ENCODE measurements at places on chromosomes 3 and 15. TPM values are rescaled to one million over a fixed set of nuclear protein-coding genes. Genes with fewer than 3 reads are reported as not detected.

GRCh38 chr3:76908156-76908555, 131.7 kb upstream of the ROBO2 start:
- no peak overlapping the region for H3K4me3 ChIP-seq
- no peaks in the 10 kb centered on the region for H3K27me3 ChIP-seq
- no peaks in the 10 kb centered on the region for H3K4me1 ChIP-seq
- no peak for DNase-seq
- no peak overlapping the region for H3K27ac ChIP-seq

GRCh38 chr3:72720566-72720965, 127.7 kb downstream of the SHQ1 start:
- H3K4me1 ChIP-seq = no peaks in the 10 kb centered on the region
- H3K4me3 ChIP-seq = no peak overlapping the region
- no peaks in the 10 kb centered on the region for H3K27me3 ChIP-seq
- no peak overlapping the region for H3K27ac ChIP-seq
- no peaks in the 10 kb centered on the region for H3K36me3 ChIP-seq

DNA sequence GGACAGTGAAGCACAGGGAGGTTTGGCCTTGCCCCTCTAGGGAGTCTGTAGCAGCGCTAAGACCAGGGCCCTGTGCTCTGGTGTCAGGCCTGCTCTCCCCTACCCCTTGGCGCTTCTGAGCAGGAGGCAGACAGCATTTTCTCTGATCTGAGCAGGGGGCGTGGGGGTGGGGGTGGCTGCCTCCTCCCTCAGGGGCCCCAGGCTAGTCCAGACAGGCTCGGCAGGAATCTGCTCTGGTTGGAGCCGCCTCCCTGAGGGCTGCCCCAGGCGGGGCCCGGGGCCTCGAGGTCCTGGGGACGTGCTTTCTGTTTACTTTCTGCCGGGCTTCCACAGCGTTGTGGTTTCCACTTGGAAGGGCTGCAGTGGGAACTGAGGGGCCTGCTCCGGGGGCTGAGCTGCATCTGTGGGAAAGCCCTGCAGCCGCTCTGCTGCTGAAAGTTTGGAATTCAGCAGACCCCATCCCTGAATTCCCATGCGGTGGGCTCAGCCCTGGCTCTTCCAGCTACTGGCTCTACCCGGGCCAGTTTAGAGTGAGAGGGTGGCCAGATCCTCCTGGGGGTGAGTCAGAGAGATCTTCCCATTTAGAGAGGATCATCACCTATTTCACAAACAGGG, 105.4 kb downstream of the LINGO1 start:
- H3K36me3 ChIP-seq = no peaks in the 10 kb centered on the region
- H3K27me3 ChIP-seq = no peaks in the 10 kb centered on the region
- H3K4me1 ChIP-seq = peaks cover 40% of the 10 kb centered on the region
- peak; percentile 88 for DNase-seq

DNA sequence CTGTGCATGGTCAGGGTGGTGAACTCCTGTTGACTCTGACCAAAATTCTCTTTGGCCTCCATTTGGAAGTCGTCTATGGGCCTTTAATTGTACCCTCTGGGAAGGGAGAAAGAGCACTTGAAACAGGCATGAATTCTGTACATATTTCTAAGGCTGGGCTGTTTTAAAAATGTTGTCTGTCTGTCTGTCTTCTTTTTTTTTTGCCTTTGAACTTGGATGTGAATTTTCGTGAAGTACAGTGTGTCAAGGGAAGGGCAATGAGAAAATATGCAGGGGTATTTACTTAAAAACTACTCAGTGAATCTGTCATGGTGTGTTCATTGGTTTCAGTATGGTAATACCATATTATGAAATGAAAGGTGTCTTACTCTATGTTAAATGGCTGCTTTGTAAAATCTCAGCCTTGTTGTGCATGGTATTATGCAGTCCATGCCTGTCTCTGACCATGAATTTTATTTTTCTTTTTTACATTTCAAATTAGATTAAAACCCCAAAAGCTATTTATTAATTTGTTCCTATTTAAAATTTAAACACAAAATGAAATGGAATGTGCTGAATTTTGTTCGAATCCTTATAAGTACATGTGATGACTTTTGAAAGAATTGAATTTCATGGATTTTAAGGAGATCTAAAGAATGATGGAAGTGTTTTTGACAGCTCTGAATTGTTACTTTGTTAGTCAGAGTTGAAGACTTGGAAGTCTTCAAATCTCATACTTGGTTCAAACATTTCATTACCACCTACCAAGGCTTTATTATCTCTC, 51.1 kb downstream of the RARB start:
- peaks cover 17% of the 10 kb centered on the region for H3K4me1 ChIP-seq
- no peak overlapping the region for H3K4me3 ChIP-seq
- no peak overlapping the region for H3K27ac ChIP-seq

DNA sequence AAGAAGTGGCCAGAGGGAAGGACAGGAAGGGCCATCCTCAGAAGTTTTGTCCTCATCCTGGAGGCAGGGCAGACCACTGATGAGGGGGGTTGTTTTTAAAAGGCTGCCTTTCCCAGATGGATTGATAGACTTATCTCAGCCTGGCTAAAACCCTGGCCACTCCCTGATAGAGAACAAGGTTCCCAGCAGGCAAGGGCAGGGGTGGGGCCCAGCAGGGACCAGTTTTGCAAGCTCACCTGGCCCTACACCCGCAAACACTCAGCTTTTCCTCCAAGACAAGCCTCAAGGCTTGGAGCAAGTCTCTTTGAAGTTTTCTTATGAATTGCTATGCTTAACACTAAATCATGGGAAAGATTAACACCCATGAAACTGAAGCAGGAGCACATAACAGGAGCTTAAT, 9.1 kb downstream of the LIPC start:
- no peak overlapping the region for H3K4me3 ChIP-seq
- H3K36me3 ChIP-seq = no peaks in the 10 kb centered on the region

DNA sequence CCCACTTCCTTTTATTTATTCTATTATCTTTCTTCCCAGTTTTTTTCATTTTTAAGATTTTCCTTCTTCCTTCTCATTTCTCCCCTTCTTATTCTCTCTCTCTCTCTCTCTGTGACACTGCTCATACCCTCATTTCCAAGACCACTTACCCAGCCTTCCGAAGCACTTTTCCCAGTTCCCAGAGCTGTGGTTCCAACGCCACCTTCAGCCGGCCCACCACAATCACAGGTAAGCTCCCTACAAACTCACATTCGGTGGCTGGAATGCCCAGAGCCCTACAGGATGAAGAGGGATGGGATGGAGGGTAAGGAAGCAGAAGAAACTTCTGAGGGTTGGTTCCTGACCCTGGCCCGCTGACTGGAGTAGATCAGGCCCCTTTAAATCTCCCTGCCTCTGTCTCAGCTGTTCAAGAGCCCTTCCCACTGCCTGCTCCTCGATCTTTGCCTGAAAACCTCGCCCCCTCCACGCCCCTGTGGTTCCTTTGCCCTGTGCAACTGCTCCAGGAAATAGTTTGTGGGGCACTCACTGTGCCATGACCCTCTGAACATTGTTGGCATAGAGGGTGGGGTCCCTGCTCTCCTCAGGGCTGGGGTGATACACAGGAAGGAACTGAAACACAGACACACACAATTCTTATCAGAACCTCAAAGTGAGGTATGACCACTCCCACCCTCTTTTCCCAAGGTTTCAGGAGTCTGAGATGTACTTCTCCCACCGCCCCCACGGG, 4.8 kb downstream of the LPCAT4 start:
- no peak overlapping the region for H3K4me3 ChIP-seq
- H3K36me3 ChIP-seq = no peaks in the 10 kb centered on the region
- H3K4me1 ChIP-seq = peaks cover 6% of the 10 kb centered on the region
- no peak for DNase-seq
- no peak overlapping the region for H3K27ac ChIP-seq

GRCh38 chr3:177610686-177611633, 413.7 kb upstream of the TBL1XR1 start:
- no peaks in the 10 kb centered on the region for H3K27me3 ChIP-seq
- H3K4me1 ChIP-seq = peaks cover 48% of the 10 kb centered on the region
- H3K27ac ChIP-seq = peak overlapping the region; percentile 42
- peak; percentile 77 for DNase-seq

- H3K36me3 ChIP-seq = no peaks in the 10 kb centered on the region
- H3K4me3 ChIP-seq = no peak overlapping the region
- no peaks in the 10 kb centered on the region for H3K27me3 ChIP-seq
Observed at GRCh38 chr3:13301286-13301987, 118.7 kb downstream of the NUP210 start.

DNA sequence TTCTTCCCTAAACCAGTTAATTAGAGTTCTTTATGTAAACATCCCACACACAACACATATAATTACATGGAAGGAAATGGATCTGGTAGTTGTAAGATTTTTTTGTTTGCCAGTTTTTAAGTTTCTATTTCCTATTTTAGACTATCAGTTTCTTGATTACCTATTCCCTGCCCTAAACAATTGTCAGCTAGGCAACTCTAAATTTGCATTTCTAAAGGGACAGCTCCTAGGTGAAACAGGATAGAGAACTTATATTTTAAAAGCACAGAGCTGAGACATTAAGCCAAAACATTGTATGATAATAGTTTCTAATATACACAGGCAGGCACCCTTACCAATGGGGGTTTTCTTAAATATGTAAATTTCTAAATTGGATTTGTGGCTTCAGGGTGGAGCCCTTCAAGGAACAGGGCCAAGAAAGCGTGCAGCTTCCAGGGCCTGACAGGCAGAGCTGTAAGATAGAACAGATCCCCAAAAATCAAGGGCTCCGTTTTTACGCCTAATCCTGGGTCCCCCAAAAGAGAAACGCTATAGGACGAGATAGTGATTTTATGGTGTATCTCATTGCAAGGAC, 8.9 kb downstream of the LEKR1 start:
- no peaks in the 10 kb centered on the region for H3K36me3 ChIP-seq
- H3K27me3 ChIP-seq = no peaks in the 10 kb centered on the region
- DNase-seq = no peak

DNA sequence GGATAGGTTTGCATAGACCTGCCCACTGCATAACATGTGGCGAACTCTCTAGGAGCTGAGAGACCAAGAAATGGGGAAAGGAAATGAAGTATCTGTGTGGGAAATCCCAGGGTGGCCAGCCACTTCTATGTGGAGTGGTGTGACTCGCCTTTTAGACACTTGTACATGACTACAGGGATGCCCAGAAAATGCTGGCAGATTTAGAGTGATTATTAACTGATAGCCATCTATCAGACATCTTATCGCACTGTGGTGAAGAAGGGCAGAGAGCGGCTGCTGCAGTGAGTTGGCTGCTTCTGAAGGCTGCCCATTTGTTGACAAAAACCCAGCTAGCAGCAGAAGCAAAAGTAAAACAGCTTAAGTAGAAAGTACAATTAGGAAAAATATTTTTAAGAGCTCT, 18.1 kb upstream of the STAC start:
- no peak for DNase-seq
- no peak overlapping the region for H3K27ac ChIP-seq
- no peak overlapping the region for H3K4me3 ChIP-seq
- H3K36me3 ChIP-seq = no peaks in the 10 kb centered on the region
- H3K4me1 ChIP-seq = peaks cover 13% of the 10 kb centered on the region

- no peak overlapping the region for H3K4me3 ChIP-seq
- H3K4me1 ChIP-seq = no peaks in the 10 kb centered on the region
- H3K36me3 ChIP-seq = no peaks in the 10 kb centered on the region
- H3K27me3 ChIP-seq = no peaks in the 10 kb centered on the region
- no peak for DNase-seq
Observed at GRCh38 chr3:104561324-104561723, 805.4 kb upstream of the ALCAM start.

TM6SF1 gene
- polyA plus RNA-seq = 0.35 TPM

TOP2B gene
- 49.5 TPM for polyA plus RNA-seq

TRH gene
- polyA plus RNA-seq = not detected

MON1A gene
- polyA plus RNA-seq = 9.5 TPM

CPNE4 gene
- 0.95 TPM for polyA plus RNA-seq

NME9 gene
- 0.85 TPM for polyA plus RNA-seq

All from hepatocyte (in vitro differentiated cells).